ENCODE measurements at places on chromosomes 6 and 20.

GRCh38 chr6:38524436-38525145 lies 115.1 kb downstream of the BTBD9 start:
- DNase-seq = no peak

DNA sequence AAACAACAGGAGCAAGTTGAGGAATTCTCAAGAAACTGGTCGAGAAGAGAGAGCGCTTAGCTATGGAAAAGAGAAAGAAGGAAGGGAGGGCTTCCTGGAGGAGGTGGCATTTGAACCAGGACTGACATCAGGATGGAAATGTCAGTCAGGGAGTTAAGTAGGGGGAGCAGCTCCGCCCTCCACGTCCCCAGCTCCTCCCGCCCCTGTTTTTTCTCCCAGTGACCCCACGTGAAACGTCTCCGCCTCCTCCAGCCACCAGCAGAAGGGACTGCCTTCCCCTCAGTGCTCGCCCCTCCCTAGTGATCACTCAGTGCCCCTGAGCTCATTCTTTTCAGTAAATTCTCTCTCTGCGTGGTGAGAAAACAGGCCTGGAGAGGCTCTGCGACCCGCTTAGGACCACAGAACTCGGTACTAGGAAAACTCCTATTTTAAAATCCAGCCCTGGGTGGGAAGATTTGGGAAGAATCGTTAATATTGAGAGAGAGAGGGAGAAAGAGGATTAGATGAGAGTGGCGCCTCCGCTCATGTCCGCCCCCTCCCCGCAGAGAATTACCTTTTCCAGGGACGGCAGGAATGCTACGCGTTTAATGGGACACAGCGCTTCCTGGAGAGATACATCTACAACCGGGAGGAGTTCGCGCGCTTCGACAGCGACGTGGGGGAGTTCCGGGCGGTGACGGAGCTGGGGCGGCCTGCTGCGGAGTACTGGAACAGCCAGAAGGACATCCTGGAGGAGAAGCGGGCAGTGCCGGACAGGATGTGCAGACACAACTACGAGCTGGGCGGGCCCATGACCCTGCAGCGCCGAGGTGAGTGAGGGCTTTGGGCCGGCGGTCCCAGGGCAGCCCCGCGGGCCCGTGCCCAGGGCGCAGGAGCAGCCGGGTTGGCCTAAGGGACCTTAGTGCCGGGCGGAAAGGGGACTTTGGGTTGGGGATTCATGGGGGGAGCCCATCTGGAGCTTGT lies 4.6 kb downstream of the HLA-DPB1 start:
- peak; percentile 43 for DNase-seq

DNA sequence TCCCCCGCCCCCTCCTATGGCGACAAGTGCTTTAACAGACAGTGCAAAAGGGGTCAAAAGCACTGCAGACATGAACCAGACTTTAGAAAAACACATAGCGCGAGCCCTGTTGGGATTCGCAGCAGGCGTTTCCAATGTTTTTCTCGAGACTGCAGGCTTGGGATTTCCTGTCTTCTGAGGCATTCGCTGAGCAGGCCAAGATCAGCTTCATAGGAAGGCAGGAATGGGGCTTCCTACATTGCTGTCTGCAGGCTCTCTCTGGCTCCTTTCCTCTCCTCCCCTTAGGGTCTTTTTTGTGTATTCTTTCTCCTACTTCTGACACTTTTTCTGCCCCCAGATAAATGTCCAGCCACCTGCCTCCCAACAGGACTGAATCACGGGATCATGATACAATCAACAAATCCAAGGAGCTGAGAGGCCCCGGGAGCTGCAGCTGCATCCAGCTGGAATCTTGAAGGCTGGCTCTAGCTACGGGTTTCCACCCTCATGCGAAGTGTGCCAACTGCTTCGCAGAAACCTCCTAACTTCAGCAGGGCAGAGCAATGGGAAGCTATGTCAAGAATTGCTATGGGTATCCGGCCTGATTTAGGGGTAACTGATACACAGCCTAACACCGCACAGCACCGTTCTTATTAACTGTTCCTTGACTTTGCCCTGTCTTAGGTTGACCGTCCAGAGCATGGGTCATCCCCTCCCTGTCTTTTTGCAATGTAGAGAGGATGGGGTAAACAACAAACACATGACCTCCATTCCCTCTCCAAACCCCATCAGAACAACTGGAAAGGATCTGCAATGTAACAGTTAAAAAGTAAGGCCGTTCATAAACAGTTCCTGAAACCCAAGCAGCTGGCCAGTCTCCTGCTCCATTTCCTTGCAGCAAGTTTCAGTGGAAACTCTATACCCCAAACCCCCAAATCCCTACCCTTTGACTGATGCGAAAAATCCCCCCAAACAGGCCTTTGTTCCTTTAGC lies 31.5 kb downstream of the SNX5 start:
- DNase-seq = peak; percentile 60

- DNase-seq = no peak
Measured at GRCh38 chr6:43476746-43477145, 624 bp upstream of the TJAP1 start.

DNA sequence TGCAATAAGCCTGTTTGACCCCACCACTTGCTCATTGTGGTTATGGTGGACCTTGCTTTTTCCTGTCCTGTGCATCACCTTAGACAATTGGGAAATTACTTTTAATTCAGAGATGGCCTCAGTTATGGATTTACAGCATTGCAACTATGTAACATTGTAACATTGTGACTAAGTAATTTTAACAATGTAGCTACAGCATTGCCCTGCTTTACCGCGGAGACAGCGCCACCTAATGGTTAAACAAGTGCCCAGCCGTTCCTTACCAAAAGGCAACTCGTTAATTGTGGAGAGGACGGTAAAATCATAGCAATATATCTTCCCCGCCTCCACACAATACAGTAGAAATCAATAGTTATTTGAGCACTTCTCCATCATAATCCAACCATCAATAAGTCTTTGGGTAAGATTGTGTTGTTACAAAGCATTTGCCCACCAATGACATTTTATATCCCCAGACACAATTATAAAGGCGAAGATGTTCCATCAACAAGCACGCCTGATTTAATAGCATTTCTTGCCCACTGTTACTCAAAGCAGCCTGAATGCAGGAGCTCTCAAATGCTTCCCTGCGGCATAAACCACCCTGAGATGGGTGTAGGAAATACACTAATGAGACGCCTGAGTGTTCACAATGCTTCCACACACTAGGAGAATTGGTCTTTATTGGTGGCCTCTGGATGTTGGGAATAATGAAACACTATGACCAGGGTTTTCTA lies 93.7 kb downstream of the PROKR2 start:
- DNase-seq = peak; percentile 38

DNA sequence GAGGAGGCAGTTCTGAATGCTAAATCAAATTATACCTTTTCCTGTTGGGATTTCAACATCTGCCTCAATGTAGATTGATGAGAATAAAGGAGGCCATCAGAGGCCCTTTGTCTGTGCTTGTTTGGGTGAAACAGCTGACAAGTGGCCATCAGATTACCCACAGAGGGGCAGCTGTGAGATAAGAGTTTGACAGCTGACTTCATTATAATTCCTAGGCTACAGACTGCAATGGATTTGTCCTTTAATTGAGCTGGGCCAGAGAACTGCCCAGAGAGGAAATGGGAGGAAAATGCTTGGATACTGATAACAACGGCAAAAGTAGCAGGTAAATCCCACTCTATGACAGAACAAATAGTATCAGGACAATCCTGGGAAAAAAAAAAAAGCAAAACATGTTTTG lies 649.4 kb downstream of the HDGFL1 start:
- DNase-seq = no peak

GRCh38 chr6:21780141-21780540 lies 186.6 kb downstream of the SOX4 start:
- no peak for DNase-seq

DNA sequence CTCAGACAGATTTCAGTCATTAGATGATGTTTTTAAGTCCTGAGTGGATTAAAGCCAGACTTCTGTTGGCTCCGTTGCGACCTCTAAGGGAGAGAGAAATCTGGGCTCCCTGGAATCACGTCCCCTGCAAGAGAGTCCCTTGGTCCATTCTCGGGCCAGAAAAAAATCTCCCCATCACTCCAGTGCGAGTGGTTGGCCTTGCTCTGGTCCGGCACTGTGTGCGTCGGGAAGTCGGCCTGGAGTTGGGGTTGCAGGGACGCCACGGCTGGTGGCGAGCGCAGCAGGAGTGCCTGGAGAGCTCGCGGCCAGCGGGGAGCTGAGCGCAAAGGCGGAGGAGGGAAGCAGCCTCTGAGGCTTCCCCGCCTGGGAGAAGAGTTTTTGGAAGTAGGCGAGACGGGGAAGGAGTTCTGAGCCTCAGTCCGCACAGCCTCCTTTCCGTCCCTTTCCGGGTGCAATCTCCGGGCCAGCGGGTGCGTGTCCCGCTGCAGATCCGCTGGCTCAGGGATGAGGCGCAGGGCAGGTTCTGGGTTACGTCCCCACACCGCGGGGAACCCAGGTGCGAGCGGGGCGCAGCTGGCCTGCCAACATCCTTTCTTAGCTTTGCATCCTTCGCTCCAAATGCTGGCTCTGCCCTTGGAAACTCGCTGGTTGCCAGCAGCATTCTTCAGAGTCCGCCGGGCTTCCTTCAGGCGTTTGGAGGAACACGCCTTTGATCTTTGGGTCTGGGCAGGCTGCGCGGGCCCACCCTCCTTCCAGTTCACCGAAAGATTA lies 6.8 kb downstream of the TCF21 start:
- DNase-seq = no peak

DNA sequence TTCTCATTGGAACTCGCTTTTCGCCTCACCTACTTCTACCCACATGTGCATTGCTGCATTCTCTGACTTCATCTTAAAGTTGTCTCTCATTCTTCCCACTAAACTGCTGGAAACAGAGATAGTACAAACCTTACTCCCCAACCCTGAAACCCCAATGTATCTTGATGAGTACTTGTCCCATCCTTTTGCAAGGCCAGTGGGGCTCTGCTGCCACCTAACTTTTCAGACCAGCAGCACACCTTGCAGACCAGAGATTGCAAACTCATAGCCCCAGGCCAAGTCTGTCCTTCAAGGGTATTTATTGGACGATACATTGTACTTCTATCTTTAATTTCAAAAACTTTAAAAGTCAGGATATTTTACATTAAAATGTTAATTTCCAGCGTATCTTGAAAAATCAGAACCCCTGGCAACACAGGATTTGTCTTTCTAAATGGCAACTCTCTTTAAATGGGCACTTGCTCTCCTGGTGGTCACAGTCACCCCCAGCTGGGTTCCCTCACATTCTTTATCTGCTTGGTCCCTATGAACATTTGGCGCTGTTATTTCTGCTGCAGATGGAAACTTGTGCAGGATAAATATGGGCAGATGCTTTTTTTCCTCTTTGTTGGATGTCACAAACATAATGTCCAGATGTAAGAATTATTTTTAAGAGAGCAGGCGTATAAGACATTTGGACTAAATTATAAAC lies 83.9 kb downstream of the SOD2 start:
- no peak for DNase-seq

GRCh38 chr6:111691345-111692225 lies 85.9 kb upstream of the TRAF3IP2 start:
- no peak for DNase-seq

GRCh38 chr20:60117065-60117464 lies 158.8 kb downstream of the CDH26 start:
- peak; percentile 67 for DNase-seq

DNA sequence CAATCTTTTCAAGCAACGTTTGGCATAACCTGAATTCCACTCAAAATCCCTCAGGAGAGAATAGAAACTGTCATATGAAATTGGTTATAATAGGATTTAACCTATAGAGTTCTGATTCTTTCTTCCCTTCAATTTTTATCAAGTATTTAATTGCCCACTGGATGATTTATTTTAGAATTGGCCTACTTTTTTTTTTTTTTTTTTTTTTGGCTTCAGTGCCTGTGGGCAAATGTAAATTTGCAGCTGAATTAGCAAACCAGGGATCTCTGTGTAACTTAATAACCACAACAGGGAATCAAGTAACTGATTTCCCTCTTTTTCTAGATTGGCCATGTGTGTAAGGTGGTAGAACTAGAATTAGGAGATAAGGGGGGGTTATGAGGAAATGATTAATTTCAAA lies 157.0 kb downstream of the SOX4 start:
- no peak for DNase-seq

- DNase-seq = no peak
Measured at GRCh38 chr20:39752262-39752876, 790.2 kb downstream of the DHX35 start.

DNA sequence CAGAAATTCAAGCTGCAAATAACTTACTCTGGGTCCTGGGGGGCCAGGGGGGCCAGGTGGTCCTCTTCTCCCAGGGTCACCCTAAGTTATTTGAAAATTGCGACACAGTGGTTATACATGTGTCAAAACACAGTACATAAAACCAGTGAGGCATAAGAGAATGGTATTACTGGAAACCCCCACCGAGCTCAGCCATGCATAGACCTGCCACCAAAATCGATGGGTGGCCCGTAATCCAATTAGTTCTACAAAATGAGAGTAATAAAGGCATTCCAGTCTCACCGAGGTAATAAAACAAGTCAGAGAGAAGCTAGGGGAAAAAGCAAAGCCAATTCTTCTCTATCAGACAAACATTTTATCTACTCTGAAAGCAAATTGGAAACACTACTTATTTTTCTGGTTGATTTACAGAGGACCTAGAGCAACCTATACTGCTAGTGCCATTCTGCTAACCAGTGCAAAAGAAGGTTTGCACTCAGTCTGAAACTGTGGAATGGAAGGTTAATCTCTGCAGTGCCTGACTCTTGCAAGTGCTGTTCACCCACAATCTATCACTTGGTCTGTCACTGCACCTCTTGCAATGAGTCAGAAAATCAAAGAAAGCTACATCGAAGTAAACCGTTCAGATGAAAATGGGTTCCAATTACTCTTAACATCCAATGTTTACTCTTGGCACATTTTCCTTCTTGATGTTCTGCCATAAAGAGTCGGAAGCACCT lies 32.4 kb downstream of the COL9A1 start:
- DNase-seq = no peak

- DNase-seq = no peak
Measured at GRCh38 chr6:38518511-38519304, 121.0 kb downstream of the BTBD9 start.

- DNase-seq = no peak
Measured at GRCh38 chr6:33151050-33151449, 41.2 kb downstream of the COL11A2 start.

GRCh38 chr6:128981716-128982115 lies 98.8 kb downstream of the LAMA2 start:
- no peak for DNase-seq

GRCh38 chr6:30418448-30418847 lies 70.9 kb upstream of the HLA-E start:
- DNase-seq = no peak

DNA sequence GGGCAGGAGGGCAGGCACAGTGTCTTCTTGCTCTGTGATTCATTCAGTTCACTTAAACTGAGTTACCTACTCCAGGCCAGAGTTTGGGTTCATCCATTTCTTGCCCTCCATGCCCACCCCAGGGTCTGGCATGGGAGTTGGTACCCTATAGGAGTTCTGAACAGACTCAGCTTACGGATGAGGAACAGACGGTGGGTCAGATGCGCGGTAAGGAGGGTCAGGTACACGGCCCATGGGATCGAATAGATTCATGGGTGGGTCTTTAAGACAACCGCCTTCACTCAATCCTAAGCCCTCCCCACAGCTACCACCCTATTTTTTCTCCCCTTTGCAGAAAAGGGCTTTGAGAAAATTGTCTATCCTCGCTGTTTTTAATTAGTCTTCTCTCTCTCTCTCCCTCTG lies 13.1 kb upstream of the TRIB3 start:
- no peak for DNase-seq
